RWPE1 (cell line): ENCODE measurements at places on chromosomes 6 and 20.
A peak's percentile ranks its signal among the peaks of the same experiment; 100 is the strongest.

GRCh38 chr6:158411998-158412397 is 99.7 kb downstream of the TULP4 start:
- DNase-seq, result peak; percentile 92

- no peak for DNase-seq
Observed at GRCh38 chr6:167146977-167147376, 10.8 kb downstream of the GPR31 start.

DNA sequence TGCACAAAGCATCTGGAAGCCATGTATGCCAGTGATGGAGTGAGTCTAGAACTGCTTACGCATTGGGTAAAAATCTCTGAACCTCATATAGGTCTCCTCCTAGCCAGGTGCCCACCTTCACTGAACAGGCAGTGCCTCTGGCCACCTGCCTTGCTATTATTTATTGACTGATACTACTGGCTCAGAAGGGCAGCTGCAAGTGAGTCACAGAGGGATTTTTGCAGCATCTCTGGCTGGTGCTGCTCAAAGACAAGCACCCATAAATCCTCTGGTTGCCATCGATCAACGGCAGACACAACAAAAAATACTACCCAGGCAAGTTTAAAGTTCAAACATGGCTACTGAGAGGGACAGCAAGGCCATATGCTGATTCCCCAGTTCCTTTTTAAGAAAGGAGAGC is 279.4 kb downstream of the UBE3D start:
- no peak for DNase-seq

- no peak for DNase-seq
Observed at GRCh38 chr6:169527306-169527705, 174.5 kb downstream of the WDR27 start.

DNA sequence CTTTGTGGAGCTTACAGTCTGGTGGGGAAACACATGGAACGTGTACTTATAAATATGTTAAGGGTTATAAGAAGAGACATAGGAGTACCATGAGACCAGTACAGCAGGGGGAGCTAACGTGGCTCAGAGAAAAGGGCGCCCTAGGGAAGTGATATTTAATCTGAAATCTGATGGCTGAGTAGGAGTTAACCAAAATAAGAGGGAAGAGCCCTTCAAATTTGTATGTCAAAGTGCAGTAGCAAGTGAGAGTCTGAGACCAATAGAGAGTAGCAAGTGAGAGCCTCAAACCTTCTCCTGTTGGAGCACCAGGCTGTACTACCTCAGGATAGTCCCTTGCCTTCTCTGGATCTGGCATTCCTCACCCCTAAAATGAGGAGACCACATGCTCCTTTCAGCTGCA is 6.1 kb upstream of the PKIG start:
- no peak for DNase-seq

DNA sequence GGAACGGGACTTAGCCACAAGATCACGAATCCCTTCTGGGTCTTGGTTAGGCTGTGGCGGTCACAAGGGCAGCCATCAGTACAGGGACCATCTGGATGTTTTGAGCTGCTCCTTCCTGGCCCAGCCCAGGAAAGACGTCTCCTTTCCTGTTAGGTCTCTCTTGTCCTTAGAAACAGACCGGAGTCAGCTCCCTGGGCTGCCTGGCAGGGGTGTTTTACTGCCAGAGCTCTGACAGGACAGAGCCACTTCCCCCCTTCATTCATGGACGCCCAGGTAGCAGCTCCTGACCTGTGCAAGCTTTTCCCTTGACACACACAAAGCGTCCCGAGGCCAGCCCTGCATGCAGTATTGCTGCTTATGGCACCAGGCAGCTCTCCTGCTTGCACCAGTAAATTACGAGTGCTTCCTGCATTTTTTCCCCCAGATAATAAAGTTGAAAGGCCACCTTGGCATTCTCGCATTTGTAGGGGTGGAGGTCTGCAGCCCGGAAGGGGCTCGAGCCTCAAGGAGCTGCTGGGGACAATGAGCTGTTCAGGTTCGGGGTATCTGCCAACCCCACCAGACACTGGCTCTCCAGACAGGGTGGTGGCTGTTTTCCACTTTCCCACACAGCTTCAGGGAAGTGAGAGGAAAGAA is 87.4 kb downstream of the NOL4L start:
- no peak for DNase-seq

DNA sequence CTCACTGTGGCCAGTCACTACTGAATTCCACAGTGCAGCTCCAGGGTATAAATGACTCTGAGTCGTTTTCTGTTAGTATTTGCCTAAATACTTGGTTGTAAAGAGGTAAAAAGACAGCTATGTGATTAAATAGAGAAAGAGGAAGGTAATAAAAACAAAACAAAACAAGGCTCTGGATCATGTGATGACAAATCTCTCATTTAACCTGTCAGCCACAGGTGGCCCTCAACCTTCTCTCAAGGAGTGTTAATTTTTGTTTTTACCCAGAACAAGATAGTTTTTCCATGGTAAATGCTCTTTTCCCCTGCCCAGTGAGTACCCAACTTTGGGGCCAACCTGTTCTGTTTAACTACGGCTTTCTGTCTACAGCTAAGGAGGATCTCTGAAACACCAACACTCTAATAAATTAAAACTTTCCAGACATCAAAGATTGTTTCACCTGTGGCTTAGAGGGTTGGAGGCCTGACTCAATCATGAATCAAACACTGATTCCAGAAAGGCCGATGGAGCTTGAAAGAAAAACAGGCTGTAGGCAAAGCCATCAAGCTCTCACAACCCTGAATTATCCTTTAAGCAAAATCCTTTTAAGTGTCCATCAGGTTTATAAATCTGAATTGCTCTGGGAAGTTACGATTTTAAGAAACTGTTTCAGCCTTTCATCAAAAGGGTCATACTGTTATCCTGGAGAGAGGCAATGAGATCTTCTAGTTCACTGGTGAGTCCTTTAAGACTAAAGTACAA is 81.5 kb upstream of the BCLAF1 start:
- DNase-seq, result no peak

GRCh38 chr6:44452725-44453124 is 65.2 kb downstream of the CDC5L start:
- peak; percentile 62 for DNase-seq

DNA sequence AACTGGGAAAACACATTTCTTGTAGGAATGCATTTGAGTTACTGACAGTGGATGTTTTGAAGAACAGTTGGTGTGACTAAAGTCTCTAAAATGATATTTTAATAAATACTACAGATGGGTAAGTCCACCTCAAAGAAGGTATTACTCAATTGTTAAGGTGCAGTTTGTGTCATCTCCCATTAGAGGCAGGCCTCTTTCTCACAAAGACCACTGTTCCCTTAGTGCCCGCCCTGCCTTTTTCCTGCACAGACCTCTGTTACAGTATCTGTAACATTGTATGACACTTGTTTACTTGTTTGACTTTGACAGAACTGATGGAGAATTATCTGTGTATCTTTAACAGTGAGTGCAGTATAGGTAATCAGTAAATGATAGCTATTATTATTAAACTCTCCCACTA is 5.2 kb upstream of the CRIP3 start:
- DNase-seq, result no peak

DNA sequence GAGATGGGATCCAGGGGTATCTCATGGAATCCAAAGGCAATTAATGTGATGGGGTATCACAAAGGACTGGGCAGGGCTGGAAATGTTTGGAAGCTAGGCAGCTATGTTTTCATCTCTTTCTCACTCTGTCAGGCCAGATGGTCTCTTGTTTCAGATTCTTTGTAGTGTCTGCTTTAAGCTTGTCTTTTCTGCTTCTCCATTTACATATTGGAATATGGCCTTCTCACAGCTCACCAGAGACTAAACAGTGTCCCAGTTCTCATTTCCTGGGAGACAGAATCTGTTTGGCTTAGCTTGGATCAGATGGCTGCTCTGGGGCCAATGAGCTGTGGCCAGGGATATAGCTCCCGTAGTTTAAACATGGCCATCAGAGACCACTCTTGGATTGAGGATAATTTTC is 78.9 kb downstream of the SLC35F1 start:
- DNase-seq, result no peak

- peak; percentile 66 for DNase-seq
Observed at GRCh38 chr6:144013486-144013909, 5.4 kb upstream of the PLAGL1 start.

DNA sequence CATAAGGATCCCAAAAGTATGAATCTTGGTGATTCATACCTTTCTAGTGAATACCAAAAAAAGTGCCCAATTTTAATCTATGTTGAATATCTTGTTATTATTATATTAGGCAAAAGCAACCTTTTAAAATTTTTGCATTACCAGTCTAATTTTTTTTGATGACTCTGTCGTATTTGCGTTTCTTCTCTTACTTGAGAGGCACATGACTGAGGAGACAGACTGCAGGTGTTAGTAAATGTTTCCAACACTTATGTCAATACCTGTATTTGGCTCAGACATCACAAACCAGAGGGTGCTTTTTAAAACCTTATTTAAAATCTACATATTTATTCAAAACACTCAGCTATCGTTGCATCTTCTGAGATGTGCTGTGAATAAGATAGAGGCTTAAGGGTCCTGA is 27.1 kb downstream of the ID4 start:
- DNase-seq, result no peak

- no peak for DNase-seq
Observed at GRCh38 chr6:145042559-145042958, 692.8 kb downstream of the EPM2A start.

GRCh38 chr6:83605517-83605916 is 93.2 kb downstream of the PRSS35 start:
- DNase-seq, result no peak

DNA sequence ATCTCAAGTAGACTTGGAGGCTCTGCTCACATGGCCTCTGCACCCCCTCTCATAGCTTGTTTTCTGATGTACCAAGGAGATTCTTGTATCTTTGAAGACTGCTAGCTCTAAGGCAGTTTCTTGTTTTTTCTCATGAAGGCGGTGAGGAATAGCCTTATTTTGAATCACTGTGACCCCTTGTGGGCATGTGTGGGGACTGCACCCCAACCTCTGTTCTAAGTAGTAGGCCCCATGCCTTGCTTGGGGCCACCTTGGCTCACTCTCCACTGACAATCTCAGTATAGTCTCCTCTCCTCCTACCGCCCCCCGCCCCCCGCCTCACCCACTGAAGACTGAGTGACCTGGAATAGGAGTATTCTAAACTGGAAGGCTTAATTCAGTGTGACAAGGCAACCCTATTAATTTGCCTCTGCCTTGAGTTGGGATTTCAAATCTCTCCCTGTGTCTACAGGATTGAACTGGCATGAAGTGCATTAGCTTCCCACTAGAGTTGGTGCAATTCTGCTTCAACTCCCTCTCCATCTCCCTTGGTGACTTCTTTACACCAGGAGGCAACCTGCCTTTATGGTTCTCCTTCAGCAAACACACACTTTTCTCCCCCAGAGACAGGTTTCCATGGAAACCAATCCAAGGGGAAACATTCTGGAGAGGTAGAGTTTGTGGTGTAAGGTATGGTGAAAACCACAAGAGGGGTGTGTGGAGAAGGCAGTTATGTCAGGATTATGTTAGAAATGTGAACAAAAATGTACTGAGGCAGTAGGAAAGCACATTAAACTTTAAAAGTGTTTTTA is 75.4 kb upstream of the ECI2 start:
- DNase-seq, result peak; percentile 36

- DNase-seq, result no peak
Observed at GRCh38 chr6:73144516-73144915, 80.8 kb downstream of the KHDC1L start.

GRCh38 chr6:41653691-41654090 is 15.4 kb downstream of the MDFI start:
- DNase-seq, result no peak

DNA sequence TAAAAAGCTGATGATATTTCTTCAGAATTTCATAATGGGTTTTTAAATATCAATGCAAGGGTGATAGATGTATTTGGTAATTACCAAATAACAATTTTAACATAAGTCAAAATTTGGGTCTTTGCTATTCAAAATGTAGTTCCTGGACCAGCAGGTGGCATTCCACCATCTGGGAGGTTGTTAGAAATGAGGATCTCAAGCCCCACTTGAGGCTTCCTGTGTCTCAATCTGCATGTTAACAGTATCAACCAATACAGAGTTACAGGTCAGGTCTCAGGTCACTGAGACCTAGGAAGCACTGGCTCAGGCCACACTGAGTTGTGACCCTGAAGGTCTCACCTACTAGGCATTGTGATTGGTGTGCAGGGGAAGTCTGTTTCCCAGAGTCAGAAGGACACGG is 57.2 kb upstream of the MTRF1L start:
- DNase-seq, result no peak

- no peak for DNase-seq
Observed at GRCh38 chr20:50260479-50261221, 70.0 kb downstream of the CEBPB start.

- no peak for DNase-seq
Observed at GRCh38 chr6:87656857-87657256, 45.2 kb downstream of the AKIRIN2 start.

- DNase-seq, result no peak
Observed at GRCh38 chr6:75308250-75308988, 23.8 kb upstream of the TMEM30A start.

- peak; percentile 46 for DNase-seq
Observed at GRCh38 chr6:114240796-114241195, 102.0 kb downstream of the HS3ST5 start.

- DNase-seq, result no peak
Observed at GRCh38 chr6:135285165-135285564, 104.1 kb downstream of the MYB start.

DNA sequence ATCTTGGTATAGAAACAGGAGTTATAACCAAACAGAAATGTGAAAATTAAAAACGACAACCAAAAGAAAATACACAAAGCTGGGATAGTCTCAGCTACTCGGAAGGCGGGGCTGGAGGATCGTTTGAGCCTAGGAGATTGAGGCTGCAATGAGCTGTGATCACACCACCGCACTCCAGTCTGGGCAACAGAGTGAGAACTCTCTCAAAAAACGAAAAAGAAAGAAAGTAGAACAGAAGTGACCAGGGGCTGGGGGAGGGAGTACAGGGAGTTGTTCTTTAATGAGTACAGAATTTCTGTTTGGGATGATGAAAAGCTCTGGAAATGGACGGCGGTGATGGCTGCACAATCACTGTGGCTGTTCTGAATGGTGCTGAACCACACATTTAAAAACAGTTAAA is 5.9 kb downstream of the GMEB2 start:
- DNase-seq, result no peak

- DNase-seq, result no peak
Observed at GRCh38 chr20:59314997-59315396, 14.6 kb downstream of the EDN3 start.

DNA sequence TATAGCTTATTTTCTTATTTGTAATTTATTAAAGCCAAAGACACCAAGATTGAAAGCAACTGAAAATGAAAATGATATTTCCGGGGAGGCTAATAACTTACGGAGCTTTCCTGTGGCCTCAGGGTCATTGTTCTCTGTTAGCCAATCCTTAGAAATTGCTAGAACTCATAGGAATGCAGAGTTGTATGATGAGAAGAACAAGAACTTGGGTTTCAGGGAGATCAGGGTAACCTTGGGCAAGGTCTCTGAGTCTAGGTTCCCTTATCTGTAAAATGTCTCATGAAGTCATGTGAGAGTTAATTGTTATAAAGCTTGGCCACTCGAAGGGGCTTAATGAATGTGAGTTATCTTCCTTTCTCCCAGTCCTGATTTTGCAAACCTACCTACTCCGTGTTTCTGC is 20.1 kb upstream of the SERINC3 start:
- no peak for DNase-seq
